ENCODE measurements at places on chromosomes 4 and X. TPM values are rescaled to one million over a fixed set of nuclear protein-coding genes. Genes with fewer than 3 reads are reported as not detected.

DNA sequence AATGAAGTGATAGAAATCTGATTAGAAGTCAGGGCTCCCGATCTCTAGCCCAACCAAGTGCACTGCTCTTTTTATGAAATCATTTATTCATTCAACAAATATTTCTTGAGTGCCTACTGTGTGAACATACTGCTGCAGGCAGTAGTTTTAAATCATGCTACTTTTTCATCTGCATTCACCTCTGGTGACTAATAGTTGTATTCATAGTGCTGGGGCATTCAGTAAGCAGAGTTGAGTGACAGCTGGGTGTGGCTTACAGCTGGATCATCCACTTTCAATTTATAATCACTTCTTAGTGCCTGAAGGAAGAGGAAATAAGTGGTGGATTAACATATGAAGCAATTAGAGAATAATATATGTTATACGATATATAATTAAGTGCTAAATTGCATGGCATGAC, 94.1 kb upstream of the HPRT1 start:
- DNase-seq, result no peak

Gene CHRDL1
- 14.3 TPM for total RNA-seq

Gene TMEM156
- total RNA-seq, result not detected

GRCh38 chr4:156958276-156959074, 13.1 kb downstream of the PDGFC start:
- no peak for DNase-seq

Gene PABPC4L
- 4.3 TPM for total RNA-seq

DNA sequence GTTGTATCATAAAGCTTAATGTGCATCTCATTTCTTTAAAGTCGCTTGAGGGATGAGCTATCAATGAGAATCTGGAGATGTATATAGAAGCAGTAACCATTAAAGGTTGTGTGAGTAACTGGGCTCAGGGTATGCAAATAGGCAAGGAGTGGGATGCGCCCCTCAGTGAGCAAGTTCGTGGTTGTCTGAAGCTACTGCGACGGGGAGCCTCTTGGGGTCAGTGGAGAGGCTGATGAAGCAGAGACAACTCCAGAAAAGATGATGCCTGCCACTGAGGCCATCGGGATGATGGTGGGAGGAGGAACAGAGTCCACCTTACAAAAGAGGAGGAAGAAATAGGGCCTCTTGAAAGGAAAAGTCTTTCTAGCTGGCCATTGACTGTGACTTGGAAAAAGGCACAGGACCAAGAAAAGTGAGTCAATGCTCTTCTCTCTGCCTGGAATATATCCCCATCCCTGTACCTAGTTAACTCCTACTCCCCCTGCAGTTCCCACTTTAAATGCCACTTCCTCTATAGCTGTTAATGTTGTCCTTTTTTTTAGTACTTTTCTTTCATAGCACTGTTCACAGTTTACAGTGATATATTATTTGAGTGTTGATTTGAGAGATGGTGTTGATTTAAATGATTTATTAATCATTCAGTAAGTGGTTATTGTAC, 51.4 kb upstream of the LSM6 start:
- no peak for DNase-seq

Gene DCAF4L1
- total RNA-seq, result 0.26 TPM

GRCh38 chr4:113221990-113222389, 172.5 kb downstream of the ANK2 start:
- DNase-seq, result no peak

Gene PROM1
- total RNA-seq, result 60.8 TPM

Gene DTHD1
- total RNA-seq, result not detected

DNA sequence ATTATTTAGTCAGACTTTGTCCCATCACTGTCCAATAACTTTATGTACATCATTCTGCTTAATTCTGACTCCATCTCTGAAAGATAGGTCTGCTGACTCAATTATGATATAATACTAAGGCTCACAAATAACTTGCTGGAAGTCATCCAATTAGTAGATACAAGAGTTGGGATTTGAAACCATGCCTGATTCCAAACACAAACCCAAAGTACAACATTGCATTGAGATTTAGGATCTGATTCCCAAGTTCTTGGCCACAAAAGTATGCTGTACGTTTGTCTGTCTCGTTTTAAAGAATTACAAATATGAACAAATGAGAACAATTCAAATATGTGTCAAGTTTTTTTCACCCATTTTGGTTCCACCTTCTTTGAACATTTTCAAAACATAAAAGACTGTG, 108.8 kb downstream of the AMELX start:
- no peak for DNase-seq

DNA sequence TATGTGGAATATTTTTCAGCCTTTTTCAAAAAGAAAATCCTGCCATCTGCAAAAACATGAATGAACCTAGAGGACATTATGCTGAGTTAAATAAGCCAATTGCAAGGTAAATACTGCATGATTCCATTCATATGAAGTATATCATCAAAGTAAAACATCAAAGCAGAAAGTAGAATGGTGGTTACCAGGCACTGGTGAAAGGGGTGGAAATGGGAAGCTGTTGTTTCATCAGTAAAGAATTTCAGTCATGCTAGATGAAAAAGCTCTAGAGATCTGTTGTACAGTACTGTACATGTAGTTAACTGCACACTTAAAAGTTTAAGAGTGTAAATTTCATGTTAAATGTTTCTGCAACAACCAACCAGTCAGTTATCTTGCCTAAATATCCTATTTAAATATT, 196.8 kb upstream of the ADGRL3 start:
- no peak for DNase-seq

All from neural crest cell (in vitro differentiated cells).